ENCODE measurements at places on chromosomes 3 and 15.
A peak's percentile ranks its signal among the peaks of the same experiment; 100 is the strongest.

DNA sequence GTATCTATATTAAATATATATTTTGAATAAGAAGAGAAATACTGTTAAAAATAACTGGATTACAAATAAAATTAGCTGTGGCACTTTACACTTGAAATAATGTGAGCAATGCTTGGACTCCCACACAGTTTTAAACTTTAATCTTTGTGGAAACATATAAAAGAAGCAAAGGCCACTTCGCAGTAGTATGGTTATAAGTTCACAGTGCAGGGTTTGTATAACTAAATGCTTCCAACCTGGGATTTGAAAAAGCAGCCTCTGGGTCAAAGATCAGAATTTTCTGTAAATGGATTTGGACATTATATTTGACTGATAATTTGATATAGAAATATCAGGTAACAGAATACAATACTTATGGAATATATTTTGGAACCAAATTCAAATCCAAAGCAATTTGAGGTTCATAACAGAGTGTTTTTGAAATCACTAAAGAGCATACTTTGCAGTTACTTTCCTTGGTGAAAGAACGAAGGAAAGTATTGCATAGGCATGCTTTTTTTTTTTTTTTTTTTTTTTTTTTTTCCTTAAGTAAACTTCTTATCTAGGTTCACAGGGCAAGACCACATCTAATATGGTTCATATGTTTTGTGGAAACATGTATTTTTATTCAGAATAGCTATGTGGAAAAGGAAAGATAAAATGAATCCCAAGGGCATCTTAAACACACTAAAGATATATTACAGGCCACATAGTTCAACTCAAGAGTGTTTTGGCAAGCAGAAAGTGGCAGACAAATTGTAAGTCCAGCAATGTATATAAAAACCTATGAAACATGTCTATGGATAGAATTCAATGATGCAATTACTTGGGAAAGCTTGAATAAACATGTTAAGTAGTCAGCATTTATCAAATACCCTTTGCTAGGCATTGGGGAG, 47.1 kb upstream of the SGO1 start:
- DNase-seq: no peak

- no peak for DNase-seq
These were observed 19.6 kb downstream of the DUOX2 start for GRCh38 chr15:45094358-45094730.

DNA sequence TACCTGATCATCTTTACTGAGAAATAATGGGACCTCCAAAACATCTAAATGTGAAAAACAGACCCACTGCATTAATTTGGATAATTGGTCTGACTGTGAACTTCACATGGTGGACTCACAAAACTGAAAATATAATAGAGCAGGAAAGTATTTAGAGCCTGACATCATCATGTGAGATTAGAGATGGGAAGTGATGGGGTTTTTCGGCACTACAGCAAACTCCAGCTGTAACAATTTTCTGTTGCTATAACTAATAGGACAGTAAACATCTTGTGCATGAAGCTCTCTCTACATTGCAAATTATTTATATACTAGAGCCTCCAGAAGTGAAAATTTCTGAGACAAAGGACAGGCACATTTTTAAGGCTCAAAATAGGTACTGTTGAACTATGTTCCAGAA, 32.2 kb downstream of the VEPH1 start:
- no peak for DNase-seq

GRCh38 chr3:79845546-79845945, 77.7 kb upstream of the ROBO1 start:
- no peak for DNase-seq

DNA sequence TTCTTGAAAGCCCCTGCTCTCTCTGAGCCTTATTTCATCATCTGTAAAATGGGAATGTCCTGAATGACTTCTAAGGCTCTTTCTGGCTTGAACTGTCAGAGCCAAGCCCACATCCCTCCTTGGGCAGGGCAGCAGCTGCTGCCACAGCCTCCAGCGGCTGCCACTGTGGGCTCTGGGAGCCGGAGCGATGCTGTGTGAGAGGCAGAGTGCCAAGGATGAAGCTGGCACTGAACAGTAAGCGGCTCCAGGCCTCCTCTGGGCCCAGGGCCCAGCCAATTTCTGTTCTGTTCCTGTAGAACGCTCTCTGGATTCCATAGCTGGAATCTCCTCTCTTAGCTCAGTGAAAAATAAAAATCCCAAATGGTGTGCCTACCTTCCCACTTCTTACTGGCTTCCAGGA, 4.4 kb downstream of the CPLX3 start:
- peak; percentile 93 for DNase-seq

GRCh38 chr3:152089528-152089927, 179.2 kb upstream of the MBNL1 start:
- DNase-seq: no peak

DNA sequence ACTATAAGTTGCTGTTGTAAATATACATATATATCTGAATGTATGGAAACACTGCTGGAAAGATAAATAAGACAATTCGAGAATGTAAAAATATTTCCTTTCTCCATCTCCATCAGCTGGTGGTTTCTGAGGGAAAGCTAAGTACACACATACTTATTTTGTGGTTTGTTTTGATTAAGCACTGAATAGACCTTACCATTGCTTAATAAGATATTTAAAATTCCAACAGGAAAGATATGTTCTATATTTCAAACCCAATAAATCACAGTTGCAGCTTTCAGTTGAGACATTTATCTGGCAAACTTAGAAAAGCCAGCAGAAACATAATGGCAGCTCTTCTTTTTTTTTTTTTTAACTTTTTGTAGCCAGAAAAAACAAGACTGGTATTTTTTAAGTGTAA, 160.4 kb downstream of the VGLL3 start:
- no peak for DNase-seq

DNA sequence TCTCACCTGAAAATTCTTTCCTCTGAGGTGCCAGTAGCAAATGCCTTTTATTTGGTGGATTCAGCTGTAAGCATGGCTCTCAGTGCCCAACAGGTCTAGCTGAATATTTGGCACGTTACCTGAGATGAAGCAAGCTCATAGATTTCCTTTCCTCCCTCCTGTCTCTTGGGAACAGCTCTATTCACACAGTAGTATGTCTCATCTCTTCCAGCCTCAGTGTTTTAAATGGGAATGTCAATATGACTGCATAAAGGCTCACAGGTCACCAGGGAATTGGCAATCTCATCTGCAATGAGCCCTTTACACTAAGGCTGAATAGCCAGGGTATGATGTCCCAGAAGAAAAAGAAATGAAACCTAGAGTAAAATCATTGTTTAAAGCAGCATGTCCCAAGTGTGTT, 733.5 kb downstream of the NTRK3 start:
- no peak for DNase-seq

GRCh38 chr3:39154280-39155021, 1.1 kb upstream of the CSRNP1 start:
- no peak for DNase-seq

DNA sequence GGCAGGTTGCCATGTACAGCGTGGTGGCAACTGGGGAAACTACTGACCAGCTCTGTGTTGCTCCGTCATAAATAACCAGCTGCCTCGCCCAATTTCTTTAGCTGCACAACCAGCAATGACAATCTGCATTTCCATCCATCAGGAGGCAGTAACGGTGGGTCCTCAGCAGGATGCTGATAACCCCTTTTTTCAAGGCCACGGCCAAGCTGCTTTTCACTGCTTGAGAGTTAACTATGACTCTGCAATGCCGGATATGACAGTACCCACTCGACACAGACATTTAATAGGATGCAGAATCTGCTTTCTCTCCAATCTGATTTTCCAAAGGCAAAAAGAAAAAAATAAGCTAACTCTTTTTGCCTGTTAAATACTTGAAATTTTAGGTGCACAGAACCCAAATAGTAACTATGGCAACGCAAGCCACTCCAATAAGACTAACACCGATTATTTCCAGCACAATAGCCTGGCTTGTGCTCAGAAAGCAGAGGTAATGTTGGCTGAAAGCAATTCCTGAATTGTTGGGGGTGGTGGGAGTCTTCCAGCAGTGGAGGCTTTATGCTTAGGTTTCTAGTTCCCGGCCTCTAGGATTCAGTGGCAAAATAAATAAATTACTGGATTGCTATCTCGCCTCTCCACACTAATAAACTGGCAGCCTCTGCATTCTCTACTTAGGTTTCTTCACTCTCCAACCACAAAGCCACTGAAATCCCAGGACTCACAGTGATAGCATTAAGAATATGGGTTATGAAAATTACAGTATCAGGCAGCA, 31.2 kb upstream of the SRGAP3 start:
- DNase-seq: no peak

DNA sequence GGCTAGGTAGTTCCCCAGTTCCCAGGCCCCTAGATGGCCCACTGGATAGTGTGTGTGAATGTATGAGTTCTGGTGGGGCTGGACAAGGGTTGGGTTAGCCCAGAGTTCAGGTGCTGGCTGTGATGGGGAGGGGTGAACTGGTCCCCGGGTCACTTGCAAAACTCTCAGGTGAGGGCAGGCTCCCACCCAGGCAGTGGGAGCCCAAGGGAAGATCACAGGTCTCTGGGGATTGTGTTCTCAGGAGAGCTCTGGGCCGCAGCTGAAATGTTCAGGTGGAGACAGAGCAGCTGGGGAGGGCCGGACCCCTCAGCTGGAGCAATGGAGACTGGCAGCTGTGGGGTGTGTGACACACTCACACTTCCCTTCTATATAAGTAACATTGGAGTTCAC, 12.8 kb upstream of the FAM98B start:
- DNase-seq: no peak

Measured in posterior cingulate gyrus (tissue), 11 donors.